ENCODE measurements at places on chromosomes 3 and 15. TPM values are rescaled to one million over a fixed set of nuclear protein-coding genes. Genes with fewer than 3 reads are reported as not detected.

PLEKHO2 gene
- total RNA-seq: 12.8 TPM

CA12 gene
- total RNA-seq: 7.2 TPM

C15orf62 gene
- 0.16 TPM for total RNA-seq

TGM5 gene
- not detected for total RNA-seq

ACAN gene
- total RNA-seq: 0.63 TPM

PLSCR5 gene
- not detected for total RNA-seq

C3orf70 gene
- 0.49 TPM for total RNA-seq

C2CD4A gene
- total RNA-seq: 0.25 TPM

CD86 gene
- total RNA-seq: not detected

MKRN3 gene
- not detected for total RNA-seq

COMMD4 gene
- 167 TPM for total RNA-seq

RNU5B-1 gene
- not detected for total RNA-seq

SLC6A1 gene
- total RNA-seq: not detected

ARPP19 gene
- total RNA-seq: 64.1 TPM

ATG7 gene
- 59.5 TPM for total RNA-seq

FOXB1 gene
- not detected for total RNA-seq

PYGO1 gene
- 4.4 TPM for total RNA-seq

TIGIT gene
- total RNA-seq: not detected

LYZL4 gene
- not detected for total RNA-seq

MELTF gene
- 15.3 TPM for total RNA-seq

CHRM5 gene
- total RNA-seq: not detected

GATM gene
- 2.1 TPM for total RNA-seq

EDC3 gene
- 14.1 TPM for total RNA-seq

TRPM1 gene
- not detected for total RNA-seq

LRRC3B gene
- total RNA-seq: not detected

ACP3 gene
- total RNA-seq: 1.5 TPM

LSAMP gene
- total RNA-seq: 9.8 TPM

SUSD5 gene
- total RNA-seq: 2.5 TPM

ALPK3 gene
- total RNA-seq: 15.3 TPM

CALML4 gene
- total RNA-seq: 0.81 TPM

FAM174B gene
- 2.8 TPM for total RNA-seq

INKA1 gene
- 0.76 TPM for total RNA-seq

CHRD gene
- under 0.01 TPM for total RNA-seq

IMPG2 gene
- total RNA-seq: 0.16 TPM

AADACL2 gene
- not detected for total RNA-seq

TBC1D23 gene
- total RNA-seq: 12.7 TPM

SEC22A gene
- 21.4 TPM for total RNA-seq

All from mesangial cell (primary cell).